ENCODE measurements at places on chromosomes 7 and 10.

- no peak for DNase-seq
These were observed 621 bp upstream of the FAM13C start for GRCh38 chr10:59362959-59363381.

DNA sequence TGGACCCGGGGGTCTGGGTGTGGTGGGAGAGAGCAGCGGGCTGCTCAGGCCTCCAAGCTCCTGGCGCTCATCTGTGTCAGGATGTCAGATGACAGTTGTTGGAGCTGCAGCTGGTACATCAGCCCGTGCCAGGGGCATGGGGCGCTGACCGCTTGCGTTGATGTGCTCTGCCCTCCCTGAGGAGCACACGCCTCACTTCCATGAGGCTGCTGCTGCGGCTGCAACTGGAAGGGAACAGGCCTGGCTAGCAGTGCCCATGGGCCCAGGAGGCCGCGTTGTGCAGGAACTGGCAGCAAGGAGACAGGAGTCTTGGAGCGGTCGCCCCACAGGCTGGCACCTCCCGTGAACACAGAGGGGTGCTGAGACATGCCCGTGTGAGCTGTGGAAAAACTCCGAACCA is 361.3 kb upstream of the MKI67 start:
- no peak for DNase-seq

DNA sequence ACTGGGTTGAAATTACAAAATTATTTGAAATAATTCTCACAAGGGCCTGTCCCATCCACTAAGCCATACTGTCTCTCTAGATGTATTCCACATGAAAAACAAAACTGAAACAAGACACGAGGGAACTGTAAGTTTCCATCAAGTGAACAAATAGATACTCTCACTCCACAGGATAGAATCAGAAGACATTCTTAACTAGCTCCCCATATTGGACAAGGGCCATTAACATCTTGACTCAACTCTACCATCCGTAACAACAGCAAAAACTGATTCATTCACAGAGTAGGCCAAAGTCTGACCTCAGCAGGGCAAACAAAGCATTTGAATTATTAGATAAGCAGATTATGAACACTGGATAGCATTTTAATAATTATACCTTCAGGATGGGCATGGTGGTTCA is 29.1 kb downstream of the UBE2H start:
- DNase-seq: no peak

- DNase-seq: no peak
These were observed 72.9 kb downstream of the SP8 start for GRCh38 chr7:20713792-20714191.
